ENCODE measurements at places on chromosomes 1 and 21.

- DNase-seq = peak; percentile 67
Observed at GRCh38 chr1:109371341-109371739, 26.4 kb downstream of the SORT1 start.

- no peak for DNase-seq
Observed at GRCh38 chr1:71223641-71224340, 143.0 kb upstream of the ZRANB2 start.

DNA sequence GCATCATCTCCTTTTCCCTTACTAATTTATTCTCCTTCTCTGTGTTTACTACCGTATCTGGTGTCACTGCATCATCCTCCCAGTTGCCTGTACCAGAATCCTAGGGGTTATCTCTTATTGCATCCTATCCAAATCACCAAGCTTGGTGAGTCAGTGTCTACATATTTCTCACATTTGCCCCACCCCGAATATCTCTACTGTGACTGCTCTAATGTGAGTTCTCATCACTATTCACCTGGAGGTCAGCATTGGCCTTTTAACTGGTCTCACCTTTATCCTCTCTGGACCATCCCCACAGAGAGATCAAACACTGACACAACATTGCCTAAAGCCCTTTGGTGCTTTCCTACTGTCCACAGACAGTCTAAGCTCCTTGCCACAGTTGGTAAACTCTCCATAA lies 45.7 kb upstream of the ZNF648 start:
- DNase-seq = no peak

- DNase-seq = no peak
Observed at GRCh38 chr1:10980094-10980577, 32.3 kb upstream of the TARDBP start.

DNA sequence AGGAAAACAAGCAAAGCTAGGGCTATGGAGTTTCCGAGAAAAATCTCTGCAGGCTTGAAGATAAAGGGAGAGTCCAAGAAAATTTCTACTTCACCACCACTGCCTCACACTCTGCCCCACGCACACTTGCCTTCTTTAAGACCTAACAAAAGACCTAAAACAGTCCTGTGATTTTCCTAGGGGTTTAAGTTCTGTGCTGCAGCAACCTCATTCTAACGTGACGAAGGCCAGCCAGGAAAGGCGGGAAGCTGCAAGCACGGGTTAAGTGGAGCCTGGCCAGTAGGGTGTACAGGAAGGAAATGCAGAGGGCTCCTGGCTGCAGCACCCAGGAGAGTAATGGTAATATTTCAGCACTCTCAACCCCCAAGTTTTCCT lies 1.5 kb downstream of the SPATA6 start:
- DNase-seq = no peak

All from activated CD4-positive, alpha-beta T cell treated with anti-CD3 and anti-CD28 coated beads, Interleukin-2, amount 50 U/mL, for 16 hours (primary cell).